ENCODE measurements at places on chromosomes 3 and 15.
A peak's percentile ranks its signal among the peaks of the same experiment; 100 is the strongest.

GRCh38 chr3:174101244-174101643 is 703.7 kb downstream of the NLGN1 start:
- H3K36me3 ChIP-seq = no peaks in the 10 kb centered on the region
- no peaks in the 10 kb centered on the region for H3K4me1 ChIP-seq
- no peak overlapping the region for H3K27ac ChIP-seq
- DNase-seq = no peak

- no peaks in the 10 kb centered on the region for H3K27me3 ChIP-seq
- H3K27ac ChIP-seq = no peak overlapping the region
- no peaks in the 10 kb centered on the region for H3K4me1 ChIP-seq
- DNase-seq = no peak
- H3K36me3 ChIP-seq = no peaks in the 10 kb centered on the region
Measured at GRCh38 chr3:71831599-71831998, 46.7 kb upstream of the PROK2 start.

DNA sequence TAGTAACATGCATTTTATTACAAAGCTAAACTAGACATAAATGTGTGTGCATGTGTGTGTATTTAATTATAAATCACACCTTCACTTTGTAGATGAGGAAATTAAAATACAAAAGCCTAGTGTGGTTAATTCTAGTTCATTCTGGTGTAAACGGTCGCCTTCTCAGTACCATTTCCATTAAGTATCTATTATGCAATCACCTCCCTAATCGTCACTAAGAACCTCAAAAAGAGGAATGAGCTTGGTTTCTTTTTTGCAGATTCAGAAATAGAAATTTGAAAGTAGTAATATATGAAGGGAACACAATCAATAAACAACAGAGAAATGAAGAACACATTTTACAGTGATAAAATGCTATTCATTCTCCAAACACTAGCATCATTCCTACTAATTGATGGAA is 233.2 kb downstream of the ZBBX start:
- no peak for DNase-seq
- no peak overlapping the region for H3K4me3 ChIP-seq
- no peaks in the 10 kb centered on the region for H3K4me1 ChIP-seq

DNA sequence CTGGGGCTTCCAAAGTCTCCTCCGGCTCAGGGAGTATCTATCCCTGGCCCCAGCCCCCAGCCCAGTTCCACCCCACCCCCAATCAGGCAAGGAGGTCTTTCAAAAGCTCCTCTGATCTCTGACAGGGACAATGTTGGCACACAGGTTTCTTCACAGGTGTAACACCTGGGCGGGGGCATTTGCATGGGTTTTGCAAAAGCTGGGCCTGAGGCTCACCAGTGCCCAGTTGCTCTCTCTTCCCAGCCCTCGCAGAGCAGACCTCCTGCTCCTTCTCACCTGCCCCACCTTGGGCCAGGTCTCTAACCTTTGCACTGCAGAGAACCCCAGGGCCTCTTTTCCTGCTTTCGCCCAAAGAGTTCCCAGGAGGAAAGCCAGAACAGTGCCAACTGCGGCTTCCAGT is 8.6 kb upstream of the CSK start:
- H3K27me3 ChIP-seq = no peaks in the 10 kb centered on the region
- peaks cover 9% of the 10 kb centered on the region for H3K36me3 ChIP-seq
- no peak for DNase-seq

- H3K4me3 ChIP-seq = no peak overlapping the region
- H3K4me1 ChIP-seq = no peaks in the 10 kb centered on the region
Measured at GRCh38 chr3:58654466-58654865, 12.1 kb downstream of the FAM3D start.

GRCh38 chr15:40409366-40409765 is 3.8 kb downstream of the IVD start:
- peaks cover 48% of the 10 kb centered on the region for H3K36me3 ChIP-seq
- H3K4me3 ChIP-seq = no peak overlapping the region
- H3K27ac ChIP-seq = no peak overlapping the region
- no peaks in the 10 kb centered on the region for H3K27me3 ChIP-seq
- no peak for DNase-seq

GRCh38 chr15:101043911-101044624 is 124.9 kb downstream of the LRRK1 start:
- H3K4me3 ChIP-seq = no peak overlapping the region
- no peaks in the 10 kb centered on the region for H3K4me1 ChIP-seq
- H3K27me3 ChIP-seq = peaks cover 69% of the 10 kb centered on the region
- peaks cover 5% of the 10 kb centered on the region for H3K36me3 ChIP-seq

DNA sequence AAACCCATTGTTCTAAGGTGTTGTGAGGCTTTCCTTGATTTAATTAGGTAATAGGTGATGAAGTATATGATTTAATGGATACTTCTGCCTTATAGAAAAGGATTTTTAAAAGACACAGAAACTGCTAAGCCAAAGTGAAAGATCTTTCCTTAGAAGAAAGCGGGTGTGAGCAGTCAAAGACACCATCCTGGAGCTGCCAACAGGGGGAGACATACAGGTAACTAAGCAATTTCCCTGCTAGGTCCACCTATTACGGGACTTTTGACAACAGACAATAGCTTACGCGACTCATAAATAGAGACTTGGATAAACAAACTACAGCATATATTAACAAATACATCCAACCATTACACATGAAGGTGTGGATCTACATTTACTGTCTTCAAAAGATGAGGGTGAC is 669.5 kb downstream of the SQOR start:
- no peak overlapping the region for H3K27ac ChIP-seq
- H3K4me1 ChIP-seq = no peaks in the 10 kb centered on the region
- DNase-seq = no peak
- no peak overlapping the region for H3K4me3 ChIP-seq
- H3K36me3 ChIP-seq = no peaks in the 10 kb centered on the region

DNA sequence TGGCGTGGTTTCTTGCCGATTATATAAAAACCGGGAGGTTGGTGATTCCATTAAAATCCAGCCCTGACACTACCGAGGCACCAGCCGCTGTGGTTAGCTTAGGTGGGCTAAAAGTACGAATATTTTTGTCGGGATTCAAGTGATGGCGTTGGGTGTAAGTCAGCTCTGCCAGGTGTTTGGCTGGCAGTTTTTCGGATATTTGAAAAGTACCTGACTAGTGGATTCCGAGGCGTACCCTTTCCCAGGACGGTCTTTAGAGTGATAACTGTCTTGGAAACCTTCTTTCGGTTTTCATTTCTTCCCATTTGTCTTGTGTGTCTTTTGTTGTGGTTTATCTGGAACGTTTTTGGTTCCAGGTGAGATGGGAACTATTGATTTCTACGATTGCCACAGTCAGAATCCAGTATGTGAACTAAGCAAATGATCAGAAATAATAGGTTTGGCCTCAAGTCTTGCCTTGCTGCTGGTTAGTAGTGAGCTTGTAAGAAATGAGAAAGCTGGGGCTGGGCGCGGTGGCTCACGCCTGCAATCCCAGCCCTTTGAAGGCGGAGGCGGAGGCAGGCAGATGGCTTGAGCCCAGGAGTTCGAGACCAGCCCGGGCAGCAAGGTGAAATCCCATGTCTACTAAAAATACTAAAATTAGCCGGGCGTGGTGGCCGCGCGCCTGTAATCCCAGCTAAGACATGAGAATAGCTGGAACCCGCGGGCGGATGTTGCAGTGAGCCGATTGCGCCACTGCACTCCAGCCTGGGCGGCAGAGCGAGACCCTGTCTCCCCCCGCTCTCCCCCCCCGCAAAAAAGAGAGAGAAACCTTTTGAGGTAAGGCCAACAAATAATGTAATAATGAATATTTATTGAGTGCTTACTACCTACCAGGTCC is 1.4 kb downstream of the FYTTD1 start:
- H3K27me3 ChIP-seq = no peaks in the 10 kb centered on the region
- H3K36me3 ChIP-seq = peaks cover 10% of the 10 kb centered on the region
- no peak for DNase-seq
- H3K4me3 ChIP-seq = peak overlapping the region; percentile 99
- H3K4me1 ChIP-seq = peaks cover 55% of the 10 kb centered on the region
- peak overlapping the region; percentile 86 for H3K27ac ChIP-seq

- no peak for DNase-seq
- no peak overlapping the region for H3K27ac ChIP-seq
- H3K4me3 ChIP-seq = no peak overlapping the region
- peaks cover 10% of the 10 kb centered on the region for H3K27me3 ChIP-seq
Measured at GRCh38 chr3:139574026-139574947, 34.7 kb upstream of the RBP1 start.

- peaks cover 39% of the 10 kb centered on the region for H3K4me1 ChIP-seq
- no peak overlapping the region for H3K27ac ChIP-seq
- DNase-seq = no peak
- peak overlapping the region; percentile 49 for H3K4me3 ChIP-seq
- peaks cover 2% of the 10 kb centered on the region for H3K36me3 ChIP-seq
Measured at GRCh38 chr15:93150910-93151881, 62.2 kb upstream of the RGMA start.

- peaks cover 7% of the 10 kb centered on the region for H3K36me3 ChIP-seq
- H3K27ac ChIP-seq = peak overlapping the region; percentile 35
- no peak overlapping the region for H3K4me3 ChIP-seq
- peaks cover 76% of the 10 kb centered on the region for H3K4me1 ChIP-seq
Measured at GRCh38 chr3:63937661-63938651, 25.8 kb upstream of the SCAANT1 start.

DNA sequence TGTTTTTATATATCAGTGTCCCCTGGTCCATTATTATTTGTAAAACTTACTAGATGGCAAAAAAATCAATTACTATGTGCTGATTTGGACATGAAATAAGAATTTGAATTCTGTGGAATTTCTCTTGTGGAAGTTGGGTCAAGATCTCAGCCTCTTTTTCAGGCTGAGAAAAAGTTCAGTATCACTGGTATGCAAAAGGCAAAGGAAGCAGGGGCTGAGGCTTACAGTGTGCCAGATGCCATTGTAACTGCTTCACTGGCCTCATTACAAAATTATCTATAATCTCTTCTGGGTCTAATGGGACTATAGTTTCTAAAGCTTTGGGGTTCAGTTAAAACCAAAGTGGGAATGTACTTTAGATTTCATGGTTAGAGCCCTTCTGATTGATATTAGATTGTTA is 125.9 kb upstream of the SLC7A14 start:
- peaks cover 43% of the 10 kb centered on the region for H3K27me3 ChIP-seq
- no peak overlapping the region for H3K27ac ChIP-seq
- DNase-seq = no peak
- no peaks in the 10 kb centered on the region for H3K36me3 ChIP-seq
- no peak overlapping the region for H3K4me3 ChIP-seq

GRCh38 chr3:62154457-62155148 is 218.7 kb downstream of the FEZF2 start:
- no peaks in the 10 kb centered on the region for H3K27me3 ChIP-seq
- H3K27ac ChIP-seq = no peak overlapping the region
- no peak for DNase-seq
- no peaks in the 10 kb centered on the region for H3K36me3 ChIP-seq
- H3K4me3 ChIP-seq = no peak overlapping the region

- H3K4me1 ChIP-seq = peaks cover 57% of the 10 kb centered on the region
- H3K27ac ChIP-seq = peak overlapping the region; percentile 78
- peaks cover 9% of the 10 kb centered on the region for H3K36me3 ChIP-seq
- DNase-seq = peak; percentile 85
- peak overlapping the region; percentile 61 for H3K4me3 ChIP-seq
Measured at GRCh38 chr3:141498598-141499223, 11.9 kb downstream of the RASA2 start.
